ENCODE measurements at places on chromosomes 7 and 10. TPM values are rescaled to one million over a fixed set of nuclear protein-coding genes. Genes with fewer than 3 reads are reported as not detected.

Gene ACSL5
- total RNA-seq, result 17.6 TPM

Gene GNG11
- 30.2 TPM for total RNA-seq

DNA sequence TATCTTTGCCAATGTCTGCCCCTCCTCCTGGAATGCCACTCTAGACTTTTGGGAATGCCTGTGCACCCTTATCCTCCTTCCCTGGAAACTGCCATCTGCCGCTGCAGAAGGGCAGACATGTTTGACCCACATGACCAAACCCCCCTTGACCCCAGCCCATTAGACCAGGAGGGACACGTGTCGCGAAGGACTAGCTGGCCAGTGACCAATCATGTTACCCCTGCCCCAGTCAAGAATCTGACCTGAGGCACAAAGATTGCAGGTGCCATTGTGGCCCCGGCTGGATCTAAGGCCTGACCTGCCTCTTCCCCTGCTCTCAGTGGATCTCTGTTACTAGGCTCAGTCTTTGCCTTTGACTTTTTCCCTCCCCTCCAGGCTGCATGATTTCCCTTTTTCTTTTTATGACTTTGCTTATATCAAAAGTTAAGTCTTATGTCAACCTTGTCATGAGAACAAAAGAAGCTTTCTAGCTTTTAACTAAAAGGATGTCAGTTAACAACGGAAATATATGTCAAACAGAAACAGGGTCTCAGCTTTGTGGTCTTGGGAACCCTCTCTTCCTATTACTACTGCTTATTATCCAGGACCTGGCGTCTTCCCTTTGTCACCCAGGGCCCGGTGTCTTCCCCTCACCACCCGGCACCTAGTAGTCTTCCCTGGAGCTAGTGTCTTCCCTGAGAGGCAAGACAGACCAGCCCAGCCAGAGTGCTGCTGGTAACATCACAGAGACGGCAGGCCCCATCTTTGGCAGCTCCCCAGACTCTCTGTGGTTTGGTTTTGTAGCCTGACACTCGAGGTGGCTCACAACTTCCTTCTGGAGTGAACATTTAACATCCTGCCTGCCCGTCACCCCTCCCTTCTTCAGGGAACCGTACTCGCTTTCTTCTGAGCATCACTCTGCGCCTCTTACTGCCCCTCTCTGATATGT is 24.4 kb upstream of the PPIF start:
- DNase-seq, result peak; percentile 96

DNA sequence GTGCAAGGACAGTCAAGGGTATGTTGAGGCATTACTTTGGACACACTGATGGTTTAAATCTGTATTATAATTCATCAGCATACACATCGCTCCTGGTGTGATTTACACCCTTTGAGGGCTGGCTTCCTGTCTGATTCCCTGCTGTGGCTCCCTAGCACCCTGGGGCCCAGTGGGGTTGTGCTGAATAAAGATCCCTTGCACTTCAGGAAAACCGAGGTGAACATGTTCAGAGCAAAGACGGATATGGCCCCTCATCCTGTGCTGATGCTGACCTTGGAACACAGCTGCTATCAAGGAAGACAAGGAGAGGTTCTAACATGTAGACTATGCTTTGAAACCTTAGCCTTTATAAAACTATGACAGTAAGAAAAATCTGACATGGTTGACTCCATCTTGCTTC is 84.6 kb upstream of the UNC5B start:
- no peak for DNase-seq

Gene JCAD
- not detected for total RNA-seq

DNA sequence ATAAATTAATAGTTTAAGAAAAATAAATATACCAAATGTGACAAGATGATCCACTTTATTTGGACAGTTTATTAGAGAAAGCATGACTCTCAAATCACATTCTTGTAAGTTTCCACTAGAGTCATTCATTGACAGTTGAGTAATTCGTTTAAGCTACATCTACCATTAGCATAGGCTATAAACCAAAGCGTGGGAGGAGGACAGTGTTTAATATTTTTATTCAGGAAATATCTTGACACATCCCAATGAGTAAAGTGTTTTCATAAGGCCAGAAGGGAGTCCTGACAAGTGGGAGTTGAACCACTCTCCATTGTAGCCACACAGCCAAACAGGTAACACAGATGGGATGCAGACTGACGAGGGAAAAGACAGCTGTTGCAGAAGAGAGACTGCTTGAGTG is 386.5 kb upstream of the SEMA3D start:
- no peak for DNase-seq

DNA sequence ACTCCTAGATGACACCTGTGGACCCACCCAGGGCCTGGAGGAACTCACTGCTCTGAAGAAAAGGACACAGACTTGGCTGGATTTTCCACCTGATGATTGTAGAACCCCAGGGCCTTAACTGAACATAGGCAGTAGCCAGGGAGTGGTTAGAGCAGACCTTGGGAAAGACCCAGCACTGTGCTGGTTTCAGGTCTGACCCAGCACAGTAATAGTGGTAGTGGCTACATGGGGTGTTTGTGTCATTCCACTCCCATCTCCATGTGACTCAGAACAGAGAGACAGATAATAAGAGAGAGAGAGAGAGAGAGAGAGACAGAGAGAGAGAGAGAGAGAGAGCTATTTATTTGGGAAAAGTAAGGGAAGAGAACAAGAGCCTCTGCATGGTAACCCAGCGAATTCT is 239.1 kb upstream of the MEOX2 start:
- no peak for DNase-seq
